ENCODE measurements at places on chromosomes 12 and 14.

DNA sequence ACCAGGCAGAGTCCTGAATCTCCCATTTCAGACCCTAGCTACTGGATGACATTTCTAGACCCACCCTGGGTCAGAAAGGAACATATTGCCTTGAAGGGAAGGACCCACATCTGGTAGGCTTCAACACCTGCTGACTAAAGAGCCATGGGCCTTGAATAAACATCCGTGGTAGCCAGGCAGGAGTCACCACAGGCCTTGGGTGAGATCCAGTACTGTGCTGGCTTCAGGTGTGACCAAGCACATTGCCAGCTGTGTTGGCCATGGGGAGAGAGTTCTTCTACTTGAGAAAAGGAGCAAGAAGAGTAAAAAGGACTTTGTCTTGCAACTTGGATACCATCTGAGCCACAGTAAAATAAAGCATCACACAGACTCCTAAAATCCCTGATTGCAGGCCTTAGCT is 332.6 kb downstream of the SLC16A7 start:
- no peak for DNase-seq

DNA sequence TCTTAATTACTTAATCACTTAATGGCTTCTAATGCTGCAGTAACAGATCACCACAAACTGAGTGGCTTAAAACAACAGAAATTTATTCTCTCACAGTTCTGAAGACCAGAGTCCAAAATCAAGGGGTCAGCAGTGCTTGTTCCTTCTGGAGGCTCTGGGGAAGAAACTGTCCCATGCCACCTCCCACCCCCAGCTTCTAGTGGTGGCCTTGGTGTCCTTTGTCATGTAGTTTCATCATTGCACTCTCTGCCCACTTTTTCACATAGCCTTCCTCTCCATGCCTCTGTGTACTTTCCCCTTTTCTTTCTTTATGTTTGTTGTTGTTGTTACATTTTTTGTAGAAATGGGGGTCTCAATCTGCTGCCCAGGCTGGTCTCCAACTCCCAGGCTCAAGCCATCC is 16.1 kb upstream of the UBC start:
- DNase-seq: no peak

DNA sequence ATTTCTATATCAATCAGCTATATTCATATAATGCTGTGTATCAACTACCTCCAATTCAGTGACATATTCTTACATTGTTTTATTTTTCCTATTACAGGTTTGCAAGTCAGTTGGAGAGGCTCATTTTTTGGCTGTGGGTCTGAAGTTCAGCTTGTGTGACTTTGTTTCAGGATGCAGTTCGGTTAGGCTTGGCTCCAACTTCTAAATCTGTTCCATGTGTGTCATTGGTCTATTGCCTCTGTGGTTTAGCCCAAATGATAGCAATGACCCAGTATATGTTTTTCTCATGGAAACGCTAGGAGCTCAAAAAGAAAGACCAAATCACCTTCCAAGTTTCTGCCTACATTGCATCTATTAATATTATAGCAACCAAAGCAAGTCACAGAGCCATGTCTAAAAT is 848.6 kb upstream of the LRFN5 start:
- DNase-seq: no peak

DNA sequence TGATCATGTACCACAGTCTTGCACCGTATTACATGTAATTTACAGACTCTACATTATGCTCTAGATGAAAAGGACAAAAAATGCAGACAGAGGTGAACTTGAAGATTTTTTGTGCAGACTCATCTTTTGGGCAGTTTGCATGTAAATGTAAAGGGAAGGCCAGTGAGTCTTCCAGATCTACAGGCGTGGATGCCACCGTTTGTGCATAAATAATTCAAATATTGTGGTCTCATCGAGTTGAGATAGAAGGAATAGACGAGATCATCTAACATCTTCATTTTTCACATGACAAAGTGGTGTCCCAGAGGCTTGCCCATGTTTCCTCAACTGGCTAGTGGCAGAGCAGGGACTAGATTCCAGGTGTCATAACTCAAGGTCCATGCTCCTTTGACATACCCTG is 125.2 kb downstream of the ALX1 start:
- no peak for DNase-seq

- no peak for DNase-seq
Observed at GRCh38 chr12:31589598-31589903, 1.4 kb downstream of the DENND5B start.

DNA sequence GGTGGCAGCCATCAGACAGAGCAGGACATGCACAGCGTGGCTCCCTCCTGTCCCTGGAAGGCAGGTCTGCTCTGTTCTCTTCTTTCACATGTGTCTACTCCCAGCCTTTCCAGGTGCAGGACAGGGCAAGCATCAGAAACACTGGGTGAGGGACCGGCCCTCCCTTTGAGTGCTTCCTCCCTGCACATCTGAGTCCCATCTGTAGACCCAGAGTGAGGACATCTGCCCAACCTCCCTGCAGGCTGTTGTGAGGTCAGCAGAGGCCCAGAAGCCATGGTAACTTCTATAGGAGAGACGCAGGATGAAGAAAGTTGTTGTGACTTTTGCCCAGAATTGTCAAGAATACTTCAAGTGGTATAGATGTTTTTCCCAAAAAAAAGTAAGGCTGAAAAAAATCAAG is 282.7 kb downstream of the CACNA1C start:
- DNase-seq: no peak

- no peak for DNase-seq
Observed at GRCh38 chr14:100856056-100856950, 30.4 kb downstream of the MEG3 start.

DNA sequence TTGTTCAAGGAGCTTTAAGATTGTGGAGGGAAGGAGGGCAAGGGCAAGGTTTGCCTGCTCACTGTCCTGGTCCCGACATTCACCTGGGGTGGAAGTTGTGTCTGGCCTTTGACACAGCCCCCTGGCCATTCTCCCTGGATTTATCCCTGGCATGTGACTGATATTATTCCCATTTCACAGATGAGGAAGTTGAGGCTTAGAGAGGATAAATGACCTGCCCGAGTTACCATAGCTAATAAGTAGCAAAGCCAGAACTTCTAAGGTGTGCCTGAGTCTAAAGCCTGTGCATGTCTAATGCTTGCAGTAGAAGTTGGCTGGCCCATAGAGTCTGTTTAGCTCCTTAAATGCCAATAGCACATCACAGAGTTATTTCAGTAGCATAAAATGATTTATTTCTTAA is 720 bp upstream of the FGF6 start:
- DNase-seq: no peak
